Heart right ventricle (tissue), 16 donors: ENCODE measurements at places on chromosomes 12 and 14. TPM values are rescaled to one million over a fixed set of nuclear protein-coding genes. Genes with fewer than 3 reads are reported as not detected.
A peak's percentile ranks its signal among the peaks of the same experiment; 100 is the strongest.

The FICD gene
- 3.7 TPM for polyA plus RNA-seq

The RNU6-7 gene
- polyA plus RNA-seq, result not detected

The TRIM9 gene
- polyA plus RNA-seq, result 0.48 TPM

The CLEC1B gene
- polyA plus RNA-seq, result not detected

The VRTN gene
- polyA plus RNA-seq, result not detected

The DPPA3 gene
- not detected for polyA plus RNA-seq

The PLBD1 gene
- 6.4 TPM for polyA plus RNA-seq

The TSPAN19 gene
- polyA plus RNA-seq, result 0.06 TPM

The KCNMB4 gene
- polyA plus RNA-seq, result 2.5 TPM

The CALCOCO1 gene
- polyA plus RNA-seq, result 105 TPM

The HOXC4 gene
- not detected for polyA plus RNA-seq

The CLEC9A gene
- 0.04 TPM for polyA plus RNA-seq

The C12orf54 gene
- polyA plus RNA-seq, result not detected

The OGFOD2 gene
- 12.0 TPM for polyA plus RNA-seq

The POMT2 gene
- 13.5 TPM for polyA plus RNA-seq

The SERPINA5 gene
- polyA plus RNA-seq, result 2.0 TPM

The GDF3 gene
- 0.36 TPM for polyA plus RNA-seq

The PRPF40B gene
- 37.5 TPM for polyA plus RNA-seq

The TSHR gene
- not detected for polyA plus RNA-seq

The ALDH1L2 gene
- polyA plus RNA-seq, result 1.1 TPM

The AHNAK2 gene
- 4.0 TPM for polyA plus RNA-seq

The A2ML1 gene
- 0.13 TPM for polyA plus RNA-seq

- no peaks in the 10 kb centered on the region for H3K4me1 ChIP-seq
- H3K4me3 ChIP-seq, result no peak overlapping the region
- H3K36me3 ChIP-seq, result no peaks in the 10 kb centered on the region
- H3K27me3 ChIP-seq, result no peaks in the 10 kb centered on the region
- H3K27ac ChIP-seq, result no peak overlapping the region
Measured at GRCh38 chr12:15662983-15663659, 126.1 kb downstream of the EPS8 start.

GRCh38 chr12:56932867-56933266 lies 1.3 kb downstream of the SDR9C7 start:
- H3K4me1 ChIP-seq, result no peaks in the 10 kb centered on the region
- no peak overlapping the region for H3K27ac ChIP-seq
- DNase-seq, result peak; percentile 29
- no peak overlapping the region for H3K4me3 ChIP-seq
- H3K36me3 ChIP-seq, result no peaks in the 10 kb centered on the region

DNA sequence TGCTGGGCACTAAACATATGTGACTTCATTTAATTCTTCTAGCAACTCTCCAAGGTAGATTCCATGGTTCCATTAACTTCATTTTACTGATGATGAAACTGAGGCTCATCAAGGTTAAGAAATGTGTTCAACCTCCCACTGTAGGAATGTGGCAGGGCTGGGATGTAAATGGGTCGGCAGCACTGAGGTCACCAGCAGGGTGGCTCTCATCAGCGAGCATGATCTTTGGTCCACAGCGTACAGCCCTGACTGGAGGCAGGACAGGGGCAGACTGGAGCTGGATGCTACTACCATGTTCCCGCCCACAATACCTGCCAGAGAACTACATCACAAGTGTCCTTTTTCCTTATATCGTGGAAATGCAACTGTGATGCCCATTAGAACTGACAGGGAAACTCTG lies 4.6 kb downstream of the APPL2 start:
- H3K4me1 ChIP-seq, result peaks cover 74% of the 10 kb centered on the region
- DNase-seq, result no peak
- H3K36me3 ChIP-seq, result peaks cover 40% of the 10 kb centered on the region
- H3K27me3 ChIP-seq, result no peaks in the 10 kb centered on the region
- no peak overlapping the region for H3K27ac ChIP-seq

DNA sequence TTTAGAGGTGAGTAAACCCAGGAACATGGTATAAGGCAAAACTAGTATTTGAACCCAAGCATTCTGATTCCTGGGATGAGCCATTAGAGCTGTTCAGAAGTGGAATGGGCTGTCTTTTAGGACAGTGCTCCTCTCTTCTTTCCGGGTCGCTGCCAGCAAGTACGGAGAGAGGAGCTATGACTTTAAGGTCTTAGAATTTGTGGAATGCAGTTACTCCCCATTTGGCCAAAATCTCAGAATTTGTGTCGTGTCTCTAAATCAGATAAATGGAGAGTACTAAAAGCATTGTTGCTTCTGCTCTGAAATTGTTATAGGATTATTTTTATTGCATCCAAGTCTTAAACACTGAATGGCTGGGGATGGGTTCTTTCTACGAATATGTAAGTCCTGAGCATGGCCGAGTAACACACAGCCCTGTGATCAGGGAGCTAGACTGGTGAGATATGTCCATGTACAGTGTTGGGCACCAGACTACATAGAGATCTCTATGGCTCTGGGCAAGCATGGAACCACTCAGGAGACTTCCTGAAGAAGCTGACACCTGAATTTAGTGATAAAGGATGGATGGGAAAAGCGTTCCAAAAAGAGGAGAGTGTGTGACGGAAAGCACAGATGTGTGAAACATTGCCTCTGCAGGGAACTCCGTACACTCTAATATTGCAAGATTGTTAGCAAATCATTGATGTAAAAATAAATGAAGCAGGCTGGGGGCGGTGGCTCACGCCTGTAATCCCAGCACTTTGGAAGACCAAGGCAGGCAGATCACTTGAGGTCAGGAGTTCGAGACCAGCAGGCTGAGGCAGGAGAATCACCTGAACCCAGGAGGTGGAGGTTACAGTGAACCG lies 184.7 kb downstream of the SRGAP1 start:
- no peak overlapping the region for H3K4me3 ChIP-seq
- no peak for DNase-seq
- no peaks in the 10 kb centered on the region for H3K4me1 ChIP-seq
- no peak overlapping the region for H3K27ac ChIP-seq

DNA sequence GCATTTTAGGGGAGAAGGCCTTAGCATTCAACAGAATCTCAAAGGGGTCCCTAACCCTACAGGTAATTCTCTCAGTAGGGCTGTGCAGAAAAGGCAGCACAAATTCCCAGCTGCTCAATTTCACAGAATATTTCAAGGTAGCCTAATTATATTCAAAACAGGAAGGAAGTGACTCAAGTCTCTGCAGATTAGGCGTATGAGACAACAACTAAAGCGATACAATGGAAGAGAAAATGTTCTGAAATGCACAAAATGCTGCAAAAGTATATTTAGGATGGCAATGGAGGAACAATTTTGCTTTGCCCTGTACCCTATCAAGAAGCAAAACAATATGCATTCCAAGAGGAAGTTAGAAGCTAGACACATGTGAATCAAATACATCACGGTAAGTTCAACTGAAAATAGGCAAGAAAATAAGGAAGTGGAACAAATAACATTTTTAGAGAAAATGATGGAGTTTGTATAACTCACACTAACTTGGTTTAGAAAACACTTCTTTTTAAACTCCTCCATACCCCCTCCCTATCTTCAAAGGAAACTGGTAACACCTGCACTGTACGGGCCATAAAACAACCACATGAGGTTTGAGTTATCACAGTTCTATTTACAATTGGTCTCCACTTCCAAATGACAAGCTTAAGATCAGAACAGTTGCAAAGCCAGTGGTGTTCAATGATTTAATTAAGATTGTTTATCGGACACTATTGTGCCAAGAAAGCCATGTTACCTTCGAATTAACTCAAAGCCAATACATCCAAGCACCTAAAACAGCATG lies 1.6 kb downstream of the GIT2 start:
- no peak overlapping the region for H3K27ac ChIP-seq
- H3K4me1 ChIP-seq, result peaks cover 22% of the 10 kb centered on the region
- H3K36me3 ChIP-seq, result no peaks in the 10 kb centered on the region
- peak overlapping the region; percentile 90 for H3K4me3 ChIP-seq

DNA sequence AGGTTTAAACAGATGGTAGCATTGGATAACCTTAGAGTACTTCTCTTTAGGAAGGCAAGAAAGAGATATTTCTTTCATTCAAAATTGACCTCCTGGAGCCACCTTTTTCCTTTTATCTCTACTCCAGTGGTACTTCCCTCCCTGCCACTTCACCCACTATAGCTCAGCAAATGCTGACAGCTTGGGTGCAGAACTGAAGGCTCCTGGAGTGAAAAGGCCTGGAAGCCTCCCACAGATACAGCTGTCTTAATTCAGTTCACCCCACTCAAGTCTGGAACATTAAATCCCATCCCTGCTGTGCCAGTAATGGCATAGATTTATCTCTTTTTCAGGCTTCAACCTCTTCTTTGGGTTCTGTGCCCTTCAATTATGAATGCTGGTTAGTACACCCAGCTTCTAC lies 140.3 kb downstream of the NEDD1 start:
- no peaks in the 10 kb centered on the region for H3K4me1 ChIP-seq
- H3K27ac ChIP-seq, result no peak overlapping the region
- DNase-seq, result no peak

DNA sequence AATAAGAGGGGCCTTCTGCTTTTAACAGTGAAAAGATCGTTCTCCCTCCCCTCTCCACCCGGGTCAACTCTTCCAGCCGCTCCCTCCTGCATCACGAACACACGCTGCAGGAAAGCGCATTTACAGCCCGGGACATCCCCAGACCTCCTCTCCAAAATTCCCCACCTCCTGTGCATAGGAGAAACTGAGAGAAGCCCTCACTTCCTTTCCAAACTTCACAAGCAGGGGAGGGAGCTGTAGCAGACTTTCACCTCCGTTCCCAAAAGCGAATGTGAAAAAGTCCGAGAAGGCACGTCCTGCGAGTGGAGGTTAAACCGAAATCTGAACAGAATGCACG lies 513 bp downstream of the BCAT1 start:
- DNase-seq, result no peak
- H3K27ac ChIP-seq, result no peak overlapping the region
- peaks cover 15% of the 10 kb centered on the region for H3K4me1 ChIP-seq
- no peaks in the 10 kb centered on the region for H3K27me3 ChIP-seq
- peak overlapping the region; percentile 58 for H3K4me3 ChIP-seq
- H3K36me3 ChIP-seq, result no peaks in the 10 kb centered on the region

DNA sequence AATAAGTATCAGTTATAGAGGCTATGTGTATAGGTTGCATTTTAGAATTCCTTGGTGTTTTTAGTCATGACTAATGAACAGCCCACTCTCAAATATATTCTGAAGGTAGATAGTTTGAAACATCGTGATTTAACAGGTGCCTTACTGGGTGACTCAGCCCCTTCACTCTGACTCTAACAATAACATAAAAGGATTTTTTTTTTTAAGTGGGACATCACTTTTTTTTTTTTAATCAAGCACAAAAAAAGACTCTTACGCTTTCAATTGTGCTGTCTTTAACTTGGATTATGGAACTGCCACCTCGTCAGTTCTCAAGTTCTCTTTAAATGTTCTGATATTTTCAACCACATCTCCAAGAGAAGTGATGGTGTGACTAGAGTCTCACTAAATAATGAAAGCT lies 46.6 kb downstream of the PPFIA2 start:
- no peak overlapping the region for H3K27ac ChIP-seq
- no peaks in the 10 kb centered on the region for H3K4me1 ChIP-seq
- no peaks in the 10 kb centered on the region for H3K36me3 ChIP-seq
- H3K27me3 ChIP-seq, result no peaks in the 10 kb centered on the region
- DNase-seq, result no peak

GRCh38 chr12:108566452-108566851 lies 4.1 kb downstream of the ISCU start:
- DNase-seq, result no peak
- peaks cover 35% of the 10 kb centered on the region for H3K4me1 ChIP-seq
- peaks cover 5% of the 10 kb centered on the region for H3K36me3 ChIP-seq
- no peak overlapping the region for H3K4me3 ChIP-seq
- peak overlapping the region; percentile 53 for H3K27ac ChIP-seq
- H3K27me3 ChIP-seq, result no peaks in the 10 kb centered on the region

GRCh38 chr12:1305791-1306500 lies 288.4 kb downstream of the FBXL14 start:
- peak overlapping the region; percentile 1 for H3K27ac ChIP-seq
- H3K4me1 ChIP-seq, result peaks cover 44% of the 10 kb centered on the region
- H3K36me3 ChIP-seq, result no peaks in the 10 kb centered on the region
- DNase-seq, result no peak

GRCh38 chr12:80018119-80018518 lies 81.2 kb upstream of the OTOGL start:
- no peaks in the 10 kb centered on the region for H3K4me1 ChIP-seq
- no peaks in the 10 kb centered on the region for H3K36me3 ChIP-seq
- H3K27me3 ChIP-seq, result no peaks in the 10 kb centered on the region
- H3K4me3 ChIP-seq, result no peak overlapping the region
- no peak for DNase-seq
- no peak overlapping the region for H3K27ac ChIP-seq

- DNase-seq, result no peak
- H3K4me1 ChIP-seq, result peaks cover 34% of the 10 kb centered on the region
- no peak overlapping the region for H3K4me3 ChIP-seq
- no peaks in the 10 kb centered on the region for H3K27me3 ChIP-seq
- H3K36me3 ChIP-seq, result no peaks in the 10 kb centered on the region
Measured at GRCh38 chr14:72610096-72610830, 283.6 kb downstream of the DPF3 start.

- no peak overlapping the region for H3K27ac ChIP-seq
- no peaks in the 10 kb centered on the region for H3K36me3 ChIP-seq
- H3K27me3 ChIP-seq, result no peaks in the 10 kb centered on the region
- H3K4me3 ChIP-seq, result no peak overlapping the region
- DNase-seq, result no peak
Measured at GRCh38 chr12:76674669-76675315, 89.1 kb upstream of the ZDHHC17 start.

- H3K27me3 ChIP-seq, result no peaks in the 10 kb centered on the region
- H3K4me3 ChIP-seq, result no peak overlapping the region
- H3K36me3 ChIP-seq, result no peaks in the 10 kb centered on the region
- peaks cover 13% of the 10 kb centered on the region for H3K4me1 ChIP-seq
Measured at GRCh38 chr12:69898236-69898635, 73.2 kb downstream of the MYRFL start.

DNA sequence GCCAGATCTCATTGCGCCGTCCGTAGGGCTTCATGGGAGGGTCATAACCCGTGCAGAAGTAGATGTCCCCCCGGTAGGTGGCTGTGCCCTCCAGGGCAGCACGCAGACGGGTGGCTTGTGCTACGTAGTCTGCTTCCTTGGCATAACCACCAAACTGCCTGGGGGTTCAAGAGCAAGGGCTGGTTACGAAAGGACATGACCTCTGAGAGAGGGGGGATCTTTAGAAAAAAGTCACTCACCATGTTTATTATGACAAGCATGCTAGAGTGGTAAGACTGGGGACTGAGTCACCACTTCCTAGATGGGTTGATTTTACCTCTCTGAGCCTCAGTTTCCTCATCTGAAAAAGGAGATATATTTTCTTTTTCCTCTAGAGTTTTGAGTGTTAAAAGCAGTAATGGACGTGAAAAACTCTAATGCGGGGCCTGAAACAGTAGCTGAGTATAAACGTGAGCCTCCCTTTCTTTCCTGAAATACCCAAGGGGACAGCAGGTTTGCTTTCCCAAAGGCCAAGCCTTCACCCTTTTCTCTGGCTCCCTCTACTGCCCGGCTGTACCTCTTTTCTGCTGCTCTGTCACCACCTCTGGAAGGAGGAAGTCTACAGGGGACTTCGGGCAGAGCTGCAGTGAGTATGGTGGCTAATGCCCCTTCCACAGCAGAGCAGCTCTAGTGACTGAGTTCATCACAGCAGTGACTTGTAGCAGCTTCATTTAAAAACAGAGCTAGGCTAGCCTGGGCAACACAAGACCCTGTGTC lies 23.5 kb upstream of the GPRC5D start:
- peaks cover 6% of the 10 kb centered on the region for H3K36me3 ChIP-seq
- H3K27ac ChIP-seq, result no peak overlapping the region
- no peak for DNase-seq

GRCh38 chr12:24020397-24021163 lies 71.1 kb upstream of the SOX5 start:
- no peak for DNase-seq
- no peaks in the 10 kb centered on the region for H3K4me1 ChIP-seq
- no peaks in the 10 kb centered on the region for H3K36me3 ChIP-seq
- no peaks in the 10 kb centered on the region for H3K27me3 ChIP-seq

GRCh38 chr12:117109943-117110635 lies 10.9 kb upstream of the TESC start:
- H3K4me1 ChIP-seq, result no peaks in the 10 kb centered on the region
- no peak overlapping the region for H3K27ac ChIP-seq
- H3K4me3 ChIP-seq, result no peak overlapping the region
- no peaks in the 10 kb centered on the region for H3K36me3 ChIP-seq
